ENCODE measurements at places on chromosomes 7 and 10.

DNA sequence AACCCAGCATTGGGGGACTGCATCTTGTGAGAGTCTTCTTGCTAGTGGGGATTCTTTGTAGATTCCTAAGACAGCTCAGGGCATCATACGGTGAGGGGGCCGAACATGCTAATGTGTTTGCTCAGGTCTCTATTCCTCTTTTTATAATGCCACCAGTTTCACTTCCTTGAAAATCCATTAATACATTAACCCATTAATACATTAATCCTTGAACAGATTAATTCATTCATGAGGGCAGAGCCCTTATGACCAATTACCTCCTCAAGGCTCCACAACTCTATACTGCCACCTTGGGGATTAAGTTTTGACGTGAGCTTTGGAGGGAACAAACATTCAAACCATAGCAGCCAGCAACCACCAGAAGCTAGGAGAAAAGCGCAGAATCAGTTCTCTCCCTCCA is 67.2 kb upstream of the POT1 start:
- no peak for DNase-seq

DNA sequence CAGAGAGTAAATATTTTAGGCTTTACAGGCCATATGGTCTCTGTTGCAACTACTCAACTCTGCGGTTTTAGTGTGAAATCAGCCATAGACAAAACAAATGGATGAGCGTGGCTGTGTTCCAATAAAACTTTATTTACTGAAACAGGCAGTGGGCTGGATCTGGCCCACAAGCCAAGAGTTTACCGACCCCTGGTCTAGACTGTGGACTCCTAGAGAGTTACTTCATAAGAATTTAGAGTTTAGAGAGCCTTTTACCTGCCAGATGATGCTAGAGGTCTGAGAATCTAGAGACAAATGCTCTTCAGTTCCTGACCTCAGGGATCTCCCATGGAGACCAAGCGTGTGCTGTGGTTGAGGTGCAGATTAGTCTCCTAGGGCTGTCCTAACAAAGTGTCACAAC is 174.8 kb downstream of the PTEN start:
- DNase-seq = peak; percentile 23

GRCh38 chr10:114839901-114840300 is 18.3 kb downstream of the FHIP2A start:
- DNase-seq = no peak

- DNase-seq = no peak
Measured at GRCh38 chr10:81848514-81848913, 26.5 kb upstream of the NRG3 start.

- DNase-seq = no peak
Measured at GRCh38 chr7:2525658-2526630, 6.4 kb downstream of the LFNG start.

- no peak for DNase-seq
Measured at GRCh38 chr7:132381742-132382472, 194.4 kb downstream of the PLXNA4 start.

- DNase-seq = peak; percentile 13
Measured at GRCh38 chr7:2313450-2314208, 612 bp downstream of the SNX8 start.

GRCh38 chr7:134509010-134509409 is 18.4 kb upstream of the AKR1B10 start:
- DNase-seq = no peak

DNA sequence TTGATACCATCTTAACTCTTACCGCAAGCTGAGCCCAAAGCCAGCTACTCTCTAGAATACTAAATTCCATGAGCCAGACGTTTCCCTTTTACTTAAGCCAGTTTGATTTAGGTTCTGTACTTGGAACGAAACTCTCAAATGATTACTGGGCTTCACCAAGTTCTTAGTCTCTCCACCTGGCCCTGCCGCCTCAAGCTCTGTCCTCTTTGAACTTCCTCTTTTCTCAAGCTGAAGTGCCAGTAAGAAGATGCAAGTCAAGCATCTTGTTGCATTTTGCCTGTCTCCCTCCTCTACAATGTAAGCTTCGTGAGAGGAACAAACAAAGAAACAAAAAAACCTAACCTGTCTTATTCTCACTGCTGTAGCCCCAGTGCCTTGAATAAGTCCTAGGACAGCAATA is 358.2 kb upstream of the NPVF start:
- DNase-seq = no peak

GRCh38 chr7:139725077-139725476 is 52.7 kb downstream of the HIPK2 start:
- DNase-seq = no peak

- no peak for DNase-seq
Measured at GRCh38 chr10:76302481-76302880, 871.1 kb downstream of the LRMDA start.

DNA sequence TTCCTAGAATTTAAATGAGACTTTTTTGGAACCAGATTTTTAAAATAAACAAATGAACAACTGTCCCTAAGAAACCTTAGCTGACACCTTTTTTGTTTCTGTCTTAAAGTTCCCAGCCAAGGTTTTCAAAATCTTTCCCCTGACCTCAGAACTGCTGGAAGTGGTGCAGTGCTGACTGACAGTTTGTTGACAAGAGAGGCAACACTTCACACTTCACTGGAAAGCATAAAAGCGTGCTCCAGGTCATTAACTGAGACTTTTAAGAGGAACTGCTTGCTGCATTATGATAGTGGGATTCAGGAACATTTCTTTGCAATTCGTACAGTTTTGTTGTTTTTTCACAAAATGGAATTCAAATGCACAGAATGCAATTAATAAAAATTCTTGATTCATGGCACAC is 36.2 kb downstream of the SYPL1 start:
- DNase-seq = no peak

- no peak for DNase-seq
Measured at GRCh38 chr7:25852211-25852938, 299.6 kb upstream of the NFE2L3 start.

DNA sequence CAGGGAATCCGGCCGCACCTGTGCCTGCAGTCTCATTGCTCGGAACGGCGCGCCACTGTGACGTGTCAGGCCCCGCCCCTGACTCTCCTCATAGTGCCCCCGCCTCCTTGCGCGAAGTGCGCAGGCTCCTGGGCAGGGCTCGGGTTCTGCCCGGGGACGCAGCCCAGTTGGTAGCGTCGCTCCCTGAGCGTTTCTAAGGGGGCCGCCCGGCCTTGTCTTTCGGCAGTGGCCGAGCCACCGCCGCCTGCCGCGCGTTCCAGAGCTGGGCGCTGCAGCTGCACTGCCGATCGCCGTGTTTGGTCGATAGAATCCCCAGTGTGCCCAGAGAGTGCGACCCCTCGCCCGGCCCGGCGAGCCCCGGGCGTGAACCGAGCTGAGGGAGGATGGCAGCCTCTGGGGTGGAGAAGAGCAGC is at the start of gene KLHL7:
Gene KLHL7, plus strand, starts transcription at position 142 of the 413 bp plus-strand sequence. Its CDS starts 242 bp downstream, at position 384.
- peak; percentile 96 for DNase-seq

DNA sequence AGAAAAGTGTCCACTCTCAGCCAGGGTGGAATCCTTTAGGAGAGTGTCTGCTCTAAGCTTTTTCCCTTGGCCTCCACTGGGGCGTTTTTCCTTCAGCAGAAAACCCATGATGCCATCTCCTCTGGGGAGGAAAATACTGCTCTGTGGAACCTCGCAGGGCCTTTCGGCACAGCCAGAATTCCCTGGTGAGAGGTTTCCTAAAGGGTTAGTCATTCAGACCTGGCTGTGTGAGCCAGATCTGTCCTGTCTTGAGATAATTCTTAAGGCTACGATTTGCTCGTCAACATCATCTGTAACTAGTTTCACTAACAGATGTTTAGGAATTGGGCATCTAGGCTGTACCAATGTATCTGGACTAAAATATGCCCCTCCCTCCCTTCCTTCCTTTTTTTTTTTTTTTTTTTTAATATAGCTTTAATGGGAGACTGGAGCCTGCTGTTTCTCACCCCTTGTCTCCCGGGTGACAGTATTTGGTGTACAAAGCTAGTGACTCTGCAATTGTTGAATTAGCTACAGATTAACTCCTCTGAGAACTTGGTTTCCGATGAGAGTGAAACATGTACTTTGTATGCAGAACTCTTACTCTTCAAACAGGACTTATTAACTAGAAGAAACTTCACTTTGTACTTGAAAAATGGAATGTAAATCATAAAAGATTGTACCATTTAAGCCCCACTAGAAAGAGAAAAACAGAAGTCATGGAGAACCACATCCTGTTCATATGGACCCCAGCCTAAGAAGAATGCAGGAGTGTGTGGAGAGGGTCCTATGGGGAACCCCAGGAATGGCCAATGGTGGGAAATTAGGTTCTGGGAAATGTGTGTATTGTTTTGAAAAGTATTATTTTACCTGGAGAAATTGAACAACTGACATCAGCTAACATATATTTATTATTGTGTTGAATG is 230.9 kb downstream of the CAMK1D start:
- DNase-seq = no peak

DNA sequence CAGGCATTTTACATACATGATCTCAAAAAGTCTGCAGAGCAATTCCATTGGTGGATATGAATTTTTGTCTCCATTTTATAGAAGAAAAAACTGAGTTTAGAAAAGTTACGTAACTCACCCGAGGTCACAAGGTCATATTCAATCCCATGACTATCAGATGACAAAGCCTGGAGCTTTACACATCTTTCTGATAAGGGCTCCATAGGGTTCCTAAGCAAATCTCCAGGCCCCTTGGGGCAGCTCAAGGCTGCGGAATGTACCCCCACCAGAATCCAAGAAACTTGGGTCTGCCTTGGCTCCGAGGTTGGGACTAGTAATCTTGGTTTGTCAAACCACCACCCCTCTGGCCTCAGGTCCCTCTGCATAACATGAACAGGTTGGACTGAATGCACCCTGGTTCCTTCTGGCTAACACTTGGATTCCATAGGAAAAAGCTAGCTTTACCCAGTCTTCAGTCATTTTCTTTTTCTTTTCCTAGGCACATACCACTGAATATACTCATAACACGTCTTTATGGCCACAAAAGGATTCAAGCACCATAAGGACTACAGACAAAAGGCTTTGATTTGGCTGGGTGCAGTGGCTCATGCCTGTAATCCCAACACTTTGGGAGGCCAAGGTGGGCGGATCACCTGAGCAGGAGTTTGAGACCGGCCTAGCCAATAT is 55.5 kb downstream of the PIP4K2A start:
- DNase-seq = no peak

GRCh38 chr7:77426521-77427051 is 10.4 kb upstream of the GSAP start:
- DNase-seq = no peak

DNA sequence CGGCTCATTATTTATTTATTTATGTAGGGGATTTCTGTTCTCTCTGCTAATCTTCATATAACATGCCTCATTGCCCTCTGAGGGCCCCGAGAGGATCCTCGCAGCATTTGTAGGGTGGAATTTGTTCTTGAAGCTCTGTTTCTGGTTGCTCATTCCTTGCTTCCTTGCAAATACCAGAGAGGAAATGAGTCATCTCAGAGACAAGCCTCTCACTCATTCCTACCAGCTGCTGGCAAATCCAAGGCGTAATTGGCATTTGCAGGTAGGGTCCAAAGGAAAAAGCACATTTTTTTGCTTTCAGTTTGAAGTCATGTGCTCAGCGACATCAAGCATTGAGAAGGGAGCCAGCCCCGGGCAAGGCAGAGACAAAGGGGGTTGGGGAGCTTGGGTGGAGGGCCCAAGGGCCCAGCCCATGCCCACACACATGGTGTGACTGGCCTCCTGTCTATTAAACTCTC is 501.6 kb downstream of the GALNT17 start:
- no peak for DNase-seq

- DNase-seq = no peak
Measured at GRCh38 chr10:16011548-16011947, 151.2 kb upstream of the MINDY3 start.

- DNase-seq = no peak
Measured at GRCh38 chr7:121603886-121604285, 207.8 kb upstream of the FAM3C start.
